Fibroblast of skin of scalp (primary cell): ENCODE measurements at places on chromosomes 13 and 19.

GRCh38 chr19:17615889-17616685 lies 60.6 kb downstream of the COLGALT1 start:
- no peak for DNase-seq

- DNase-seq = no peak
These were observed 640 bp upstream of the ZNF544 start for GRCh38 chr19:58227964-58228584.

- no peak for DNase-seq
These were observed 8.4 kb upstream of the KLK14 start for GRCh38 chr19:51091126-51091525.

- no peak for DNase-seq
These were observed 10.4 kb downstream of the PNPLA6 start for GRCh38 chr19:7545904-7546303.

DNA sequence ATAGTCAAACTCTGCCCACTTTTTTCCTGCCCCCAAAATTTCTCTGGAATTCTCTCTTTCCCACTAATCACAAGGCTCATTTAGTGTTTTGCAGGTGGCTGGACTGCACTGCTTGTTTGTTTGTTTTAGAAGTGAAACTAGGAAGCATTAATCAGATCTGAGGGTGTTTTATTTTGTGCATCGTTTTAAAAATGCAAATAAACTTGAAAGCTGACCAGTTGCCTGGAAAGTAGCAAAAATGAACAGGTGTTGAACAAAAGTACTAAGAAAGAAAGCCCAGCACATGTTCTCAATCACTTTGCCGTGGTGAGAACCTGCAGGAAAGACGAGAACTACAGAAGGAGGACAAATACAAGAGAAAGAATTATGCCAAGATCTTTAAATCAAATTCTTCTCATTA lies 365.5 kb downstream of the PCDH9 start:
- DNase-seq = no peak

DNA sequence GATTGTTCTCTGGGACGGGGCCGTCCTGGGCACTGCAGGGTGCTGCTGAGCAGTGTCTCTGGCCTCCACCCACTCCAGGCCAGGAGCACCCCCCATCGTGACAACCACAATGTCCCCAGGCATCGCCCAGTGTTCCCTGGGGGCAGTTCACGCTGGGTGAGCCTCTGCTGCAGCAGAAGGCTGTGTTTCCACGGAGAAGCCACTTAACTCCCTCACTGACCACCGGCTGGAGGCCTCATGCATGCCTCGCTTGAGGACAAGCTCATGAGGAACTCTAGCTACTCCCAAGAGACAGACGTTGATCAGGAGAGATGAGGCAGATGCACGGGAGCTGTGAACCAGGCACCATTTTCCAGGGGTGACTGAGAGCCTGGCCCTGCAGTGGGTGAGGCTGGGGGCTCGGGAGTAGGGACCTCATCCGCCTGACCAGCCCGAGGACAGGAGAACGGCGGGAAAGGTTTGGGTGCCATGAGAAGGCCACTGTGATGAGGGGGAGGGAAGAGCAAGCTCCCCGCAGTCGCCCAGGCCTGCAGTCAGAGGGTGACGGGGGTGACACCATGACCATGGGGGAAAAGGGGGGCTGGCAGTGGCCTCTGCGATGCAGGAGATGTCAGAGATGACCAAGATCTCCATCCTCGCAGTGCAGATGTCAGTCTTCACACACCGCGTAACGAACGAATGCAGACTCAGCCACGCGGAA lies 5.1 kb downstream of the SLC39A3 start:
- no peak for DNase-seq

DNA sequence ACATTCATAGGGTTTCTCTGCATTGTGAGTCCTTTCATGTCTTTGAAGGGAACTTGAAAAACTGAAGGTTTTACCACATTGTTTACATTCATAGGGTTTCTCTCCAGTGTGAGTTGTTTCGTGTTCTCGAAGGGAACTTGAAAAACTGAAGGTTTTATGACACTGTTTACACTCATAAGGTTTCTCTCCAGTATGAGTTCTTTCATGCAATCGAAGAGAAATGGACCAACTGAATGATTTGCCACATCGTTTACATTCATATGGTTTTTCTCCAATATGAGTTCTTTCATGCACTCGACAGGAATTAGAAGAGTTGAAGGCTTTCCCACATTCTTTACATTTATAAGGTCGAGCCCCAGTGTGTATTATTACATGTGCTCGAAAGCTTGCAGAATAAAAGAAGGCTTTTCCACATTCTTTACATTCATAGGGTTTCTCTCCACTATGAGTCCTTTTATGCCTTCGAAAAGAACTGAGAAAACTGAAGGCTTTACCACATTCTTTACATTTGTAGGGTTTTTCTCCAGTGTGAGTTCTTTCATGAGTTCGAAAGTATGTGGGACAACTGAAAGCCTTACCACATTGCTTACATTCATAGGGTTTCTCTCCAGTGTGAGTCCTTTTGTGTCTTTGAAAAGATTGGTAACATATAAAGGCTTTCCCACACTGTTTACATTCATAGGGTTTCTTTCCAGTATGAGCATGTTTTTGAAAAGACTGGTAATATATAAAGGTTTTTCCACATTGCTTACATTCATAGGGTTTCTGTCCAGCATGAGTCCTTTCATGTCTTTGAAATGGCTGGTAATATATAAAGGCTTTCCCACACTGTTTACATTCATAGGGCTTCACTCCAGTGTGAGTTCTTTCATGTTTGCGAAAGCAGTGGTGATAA lies 20.7 kb downstream of the ZNF14 start:
- no peak for DNase-seq

GRCh38 chr13:96294930-96295881 lies 205.3 kb downstream of the HS6ST3 start:
- no peak for DNase-seq

- no peak for DNase-seq
These were observed 62.4 kb downstream of the MBD3L2B start for GRCh38 chr19:6958791-6959190.

DNA sequence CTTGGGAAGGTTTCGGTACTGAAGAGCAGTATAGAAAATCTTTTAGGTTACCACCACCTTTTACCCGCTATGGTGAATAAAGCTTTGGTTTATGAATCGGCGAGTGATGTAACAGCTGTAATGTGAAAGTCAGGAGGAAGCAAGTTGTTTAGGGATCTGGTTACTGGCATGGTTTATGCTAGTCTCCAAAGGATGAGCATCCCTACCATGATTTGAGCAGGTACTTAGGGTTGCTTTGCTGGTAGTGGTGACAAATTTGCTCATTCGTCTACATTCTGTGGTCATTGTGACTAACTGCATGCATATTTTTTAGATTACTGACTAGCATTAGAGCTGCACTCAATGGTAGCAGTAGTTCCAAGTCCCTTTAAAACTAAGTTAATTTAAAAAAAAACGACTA lies 104.1 kb downstream of the FRY start:
- DNase-seq = peak; percentile 65

DNA sequence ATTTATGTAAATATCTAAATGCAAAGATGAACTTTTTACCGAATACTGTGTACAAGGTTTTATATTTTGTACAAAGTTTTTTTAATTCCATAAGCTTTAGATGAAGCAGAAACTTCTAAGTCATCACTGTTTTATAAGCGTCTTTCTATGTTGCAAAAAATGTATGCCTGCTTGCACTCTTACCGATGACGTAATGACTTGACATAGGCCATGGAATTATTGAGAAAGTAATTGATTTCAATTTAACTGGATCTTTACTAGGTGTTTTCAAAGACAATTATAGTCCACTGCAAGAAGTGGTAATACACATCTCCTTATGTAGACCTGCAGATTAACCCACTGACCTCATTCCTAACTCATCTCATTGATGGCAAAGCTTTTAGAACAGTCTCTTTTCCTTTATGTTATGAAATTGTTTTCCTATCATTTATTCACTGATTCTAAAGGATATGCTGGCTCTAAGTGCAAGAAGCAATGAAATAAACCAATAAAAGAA lies 10.4 kb downstream of the DACH1 start:
- DNase-seq = no peak

DNA sequence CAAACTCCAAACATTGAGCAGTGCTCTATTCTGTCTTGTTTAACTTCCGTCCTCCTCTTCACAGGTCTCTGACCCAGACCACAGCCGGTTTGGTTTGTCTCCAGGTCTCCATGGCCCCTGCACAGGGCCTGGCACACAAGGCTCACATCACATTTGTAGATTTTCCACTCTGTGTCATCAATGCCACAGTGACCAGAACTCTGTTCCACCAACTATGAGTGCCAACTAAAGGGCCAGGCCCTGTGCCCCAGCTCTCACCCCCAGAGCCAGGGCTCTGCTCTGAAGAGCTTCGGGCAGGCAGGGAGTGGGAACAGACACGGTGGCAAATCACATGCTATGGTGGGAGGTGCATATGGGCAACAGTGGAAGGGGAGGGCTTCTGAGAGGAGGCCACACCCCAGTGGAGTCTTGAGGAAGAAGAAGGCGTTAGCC lies 16.0 kb downstream of the SMG9 start:
- DNase-seq = no peak

DNA sequence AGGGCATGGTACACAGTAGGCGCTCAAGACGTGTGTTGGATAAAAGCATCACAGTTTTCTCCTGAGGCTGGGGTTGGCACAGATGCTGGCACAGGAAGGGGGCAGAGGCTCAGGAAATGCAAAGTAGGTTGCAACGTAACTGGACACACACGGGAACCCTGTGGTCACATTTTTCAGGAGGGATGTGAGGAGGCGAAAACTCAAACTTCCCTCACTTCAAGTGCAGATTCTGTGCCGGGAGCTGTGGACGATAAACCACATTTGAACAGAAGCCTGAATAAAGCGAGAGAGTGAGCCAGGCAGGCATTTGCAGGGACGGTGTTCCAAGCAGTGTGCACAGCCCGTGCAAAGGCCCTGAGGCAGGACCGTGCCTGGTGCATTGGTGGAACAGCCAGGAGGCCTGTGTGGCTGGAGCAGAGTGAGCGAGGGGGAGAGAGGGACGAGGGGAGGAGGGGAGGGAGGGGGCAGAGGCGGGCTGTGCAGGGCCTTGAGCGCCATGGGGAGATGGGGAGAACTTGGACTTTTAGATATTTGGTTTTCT lies 40.3 kb downstream of the NFIC start:
- no peak for DNase-seq

- DNase-seq = no peak
These were observed 89.4 kb downstream of the ENOX1 start for GRCh38 chr13:43697323-43697722.

DNA sequence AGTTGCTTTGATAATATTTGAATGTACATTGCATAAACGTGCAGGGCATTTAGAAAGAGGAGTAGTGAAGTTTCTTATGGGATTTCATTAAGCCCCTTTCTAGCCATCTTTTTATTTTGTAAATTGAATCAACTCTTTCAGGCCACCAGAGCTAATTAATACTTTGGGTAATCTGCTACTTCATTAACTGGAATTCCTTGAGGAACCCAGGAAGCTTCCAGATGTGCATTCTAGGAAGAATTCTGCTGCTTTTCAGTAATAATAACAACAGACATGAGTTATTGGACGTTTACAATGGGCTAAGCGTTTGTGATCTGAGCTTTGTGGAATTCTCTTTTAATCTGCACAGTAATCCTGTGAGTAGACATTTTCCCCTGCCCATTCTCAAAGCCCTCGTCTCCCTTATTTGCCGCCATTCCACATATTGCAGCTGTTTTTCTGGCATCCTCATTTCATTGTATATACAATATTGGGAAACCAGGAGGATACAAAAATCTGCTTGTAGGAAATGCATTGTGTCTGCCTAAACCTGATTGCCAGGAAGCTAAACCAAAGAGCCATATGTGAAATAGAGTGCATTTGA lies 103.9 kb downstream of the HS6ST3 start:
- no peak for DNase-seq

DNA sequence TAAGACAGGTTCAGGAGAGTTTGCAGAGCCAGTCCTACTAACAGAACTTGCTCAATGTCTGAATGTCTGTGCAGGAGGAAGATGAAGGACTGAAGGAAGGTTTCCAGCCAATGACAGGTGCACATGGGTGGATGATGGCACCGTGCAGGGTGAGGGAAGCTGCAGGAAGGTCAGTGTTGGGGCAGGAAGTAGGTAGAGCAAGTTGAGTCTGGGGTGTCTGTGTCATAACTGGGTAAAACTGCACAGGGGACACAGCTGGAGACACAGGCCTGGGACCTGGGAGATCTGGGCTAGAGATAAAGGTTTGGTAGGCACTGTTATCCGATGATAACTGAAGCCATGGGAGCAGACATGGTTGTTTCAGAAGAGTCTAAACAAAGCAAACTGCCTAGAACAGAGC lies 116.9 kb downstream of the USP12 start:
- no peak for DNase-seq

- no peak for DNase-seq
These were observed 81.7 kb downstream of the ZNF429 start for GRCh38 chr19:21587117-21587461.

DNA sequence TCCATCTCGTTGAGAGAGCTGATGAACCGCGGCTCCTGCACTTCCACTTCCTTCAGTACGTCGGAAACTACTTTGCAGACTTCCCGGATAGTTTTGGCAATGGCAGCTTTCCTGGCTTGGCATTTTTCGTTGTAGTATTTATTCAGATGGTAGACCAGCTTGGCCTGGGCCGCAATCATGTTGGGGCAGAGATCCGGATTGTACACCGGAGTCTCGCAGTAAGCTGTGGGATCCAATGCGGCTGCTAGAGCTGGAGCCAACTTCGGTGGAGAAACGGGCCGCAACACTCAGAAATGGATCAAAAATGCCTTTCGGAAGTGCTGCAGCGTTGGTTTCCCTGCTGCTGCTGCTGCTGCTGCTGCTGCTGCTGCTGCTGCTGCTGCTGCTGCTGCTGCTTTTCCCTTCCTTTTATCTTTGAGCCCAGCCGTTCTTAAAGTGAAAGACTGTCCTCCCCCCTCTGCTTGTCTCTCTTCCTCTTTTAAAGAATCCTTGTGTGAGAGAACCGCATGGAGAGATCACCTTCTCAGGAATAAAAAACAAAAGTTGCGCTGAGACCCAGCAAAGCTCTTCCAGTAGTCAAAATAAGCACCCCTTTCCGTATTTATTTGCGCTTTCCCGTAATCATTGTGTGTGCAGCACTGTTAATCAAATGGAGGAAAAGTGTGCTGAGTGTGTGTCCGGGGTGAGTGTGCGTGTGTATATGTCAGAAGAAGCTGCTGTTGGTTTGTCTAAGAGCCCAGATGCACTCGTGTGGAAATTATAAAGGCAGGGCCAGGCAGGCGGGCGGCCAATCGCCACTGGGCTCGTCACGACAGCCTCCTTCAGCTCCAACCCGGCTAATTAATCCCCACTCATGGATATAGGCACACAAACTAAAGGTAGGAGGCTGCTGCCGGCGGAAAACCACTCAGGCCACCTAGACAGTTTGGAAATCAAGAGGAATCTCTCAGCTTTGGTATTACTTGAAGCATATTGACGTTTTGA lies at the start of gene MAB21L1:
Gene MAB21L1 (minus strand): TSS at position 730 of the 984 bp plus-strand sequence. CDS start 551 bp downstream, at position 179.
- DNase-seq = peak; percentile 42

GRCh38 chr13:24083141-24083540 lies 77.4 kb upstream of the SPATA13 start:
- DNase-seq = no peak
